ENCODE measurements at places on chromosomes 3 and 15.
A peak's percentile ranks its signal among the peaks of the same experiment; 100 is the strongest.

- DNase-seq, result no peak
Observed at GRCh38 chr15:51759557-51760070, 8.2 kb downstream of the TMOD2 start.

- DNase-seq, result no peak
Observed at GRCh38 chr15:73225358-73226015, 143.3 kb downstream of the HCN4 start.

DNA sequence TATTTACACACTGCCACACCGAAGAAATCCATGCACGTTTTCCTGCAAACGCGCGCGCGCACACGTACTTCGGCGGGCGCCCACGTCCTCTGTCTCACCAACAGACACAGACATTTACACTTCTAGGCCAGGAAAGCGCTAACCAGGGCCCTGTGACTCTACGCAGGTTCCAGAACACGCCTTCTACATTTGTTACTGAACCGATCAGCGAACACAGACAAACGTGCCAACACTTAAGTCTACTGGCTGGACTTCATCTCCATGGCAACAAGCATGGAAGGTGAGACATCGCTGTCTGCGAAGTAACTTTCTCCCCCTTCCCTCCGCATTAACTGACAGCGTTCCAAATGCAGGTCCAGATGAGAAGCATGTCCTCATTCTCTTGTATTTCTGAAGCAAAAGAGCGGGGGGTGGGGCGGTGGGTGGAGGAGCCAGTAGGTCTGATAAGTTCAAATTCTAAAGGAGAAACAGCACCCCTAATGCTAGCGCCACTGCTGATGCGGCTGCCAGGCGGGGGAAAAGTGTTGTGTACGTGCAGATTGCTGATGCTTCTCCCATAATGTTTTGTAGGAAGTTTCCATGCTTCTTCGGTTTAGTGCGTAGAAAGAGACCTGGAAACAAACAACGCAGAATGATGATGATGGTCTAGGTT is at the start of gene CTXN2:
TSS of gene CTXN2 (plus strand) at position 92 of the 652 bp plus-strand sequence. CDS start 9,636 bp downstream, outside the sequence.
- DNase-seq, result no peak

GRCh38 chr3:45881078-45882022 is 5.0 kb upstream of the CCR9 start:
- peak; percentile 20 for DNase-seq

DNA sequence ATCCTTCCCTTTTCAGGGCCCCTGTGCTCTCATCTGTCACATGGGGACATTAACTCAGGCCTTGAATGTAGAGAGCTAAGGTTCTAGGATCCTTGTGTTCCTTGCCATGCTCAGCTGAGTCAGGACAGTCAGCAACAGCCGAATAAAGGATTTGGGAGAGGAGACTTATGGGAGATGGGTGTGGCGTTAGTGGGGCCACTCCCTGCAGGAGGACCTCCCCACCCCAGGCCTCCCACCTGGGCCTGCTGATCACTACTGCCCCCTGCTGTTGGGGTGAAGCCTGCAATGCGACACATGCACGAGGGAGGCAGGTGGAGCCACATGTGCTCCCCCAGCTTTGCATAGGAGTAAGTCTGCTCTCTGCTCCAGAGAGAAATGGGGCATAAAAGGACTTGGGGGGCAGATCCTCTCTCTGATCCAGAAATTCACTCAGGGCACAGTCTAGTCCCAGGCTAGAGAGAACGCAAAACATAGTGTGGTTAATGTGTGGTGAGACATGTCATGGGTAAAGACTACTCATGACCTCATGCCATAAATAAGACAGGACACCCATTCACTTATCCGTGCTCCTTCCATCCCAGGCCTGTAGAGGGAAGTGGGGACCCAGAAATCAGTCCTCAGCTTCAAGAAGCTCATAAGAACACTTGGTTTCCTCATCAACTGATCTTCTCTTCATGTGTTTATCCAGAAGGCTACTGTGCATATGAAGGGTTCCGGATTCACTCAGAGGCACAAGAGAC is 19.4 kb downstream of the RBP1 start:
- DNase-seq, result no peak

GRCh38 chr3:169133178-169134161 is 530.0 kb downstream of the MECOM start:
- no peak for DNase-seq

GRCh38 chr3:3464131-3464530 is 284.6 kb upstream of the CRBN start:
- DNase-seq, result no peak

GRCh38 chr15:64151727-64152506 is at the start of gene SNX22:
TSS of gene SNX22 (plus strand) at chr15:64151731. CDS start at chr15:64151776, 45 bp downstream.
- DNase-seq, result peak; percentile 71

- no peak for DNase-seq
Observed at GRCh38 chr15:70788114-70789049, 25.0 kb upstream of the UACA start.

DNA sequence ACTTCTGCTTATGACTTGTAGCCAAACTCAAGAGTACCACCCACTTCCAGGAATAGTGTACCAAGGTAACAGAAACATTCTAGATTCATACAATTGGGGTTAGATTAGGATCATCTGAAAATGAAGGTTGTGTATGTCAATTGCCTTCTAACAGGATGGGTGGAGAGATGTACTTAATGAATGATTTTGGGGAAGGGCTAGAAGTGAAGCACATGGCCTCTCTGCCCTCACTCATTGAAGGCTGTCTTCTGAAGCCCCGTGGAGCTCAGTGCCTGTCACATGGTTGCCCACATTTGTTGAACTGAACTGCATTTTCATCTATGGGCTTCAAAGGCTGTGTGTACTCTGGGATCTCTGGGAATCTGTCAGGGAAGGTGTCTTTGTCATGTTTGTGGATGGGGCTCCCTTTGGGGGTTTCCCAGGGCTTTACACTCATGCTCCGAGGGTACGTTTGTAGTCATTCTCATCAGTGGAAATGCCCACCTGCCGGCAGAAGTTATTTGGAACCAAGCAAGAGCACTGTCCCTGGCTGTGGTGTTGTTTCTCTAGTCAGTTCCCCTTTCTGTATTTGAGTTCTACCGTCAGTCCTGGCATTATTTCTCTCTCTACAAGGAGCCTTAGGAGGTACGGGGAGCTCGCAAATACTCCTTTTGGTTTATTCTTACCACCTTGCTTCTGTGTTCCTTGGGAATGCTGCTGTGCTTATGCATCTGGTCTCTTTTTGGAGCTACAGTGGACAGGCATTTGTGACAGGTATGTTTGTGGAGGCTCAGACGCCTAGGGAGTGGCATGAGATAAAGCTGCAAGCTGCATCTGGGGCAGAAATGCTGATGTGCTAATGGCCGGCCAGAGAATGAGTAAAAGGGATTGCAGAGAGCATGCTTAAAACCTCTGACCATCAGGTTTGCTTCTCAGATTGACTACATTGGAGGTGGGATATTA is 22.4 kb downstream of the CD86 start:
- DNase-seq, result no peak

DNA sequence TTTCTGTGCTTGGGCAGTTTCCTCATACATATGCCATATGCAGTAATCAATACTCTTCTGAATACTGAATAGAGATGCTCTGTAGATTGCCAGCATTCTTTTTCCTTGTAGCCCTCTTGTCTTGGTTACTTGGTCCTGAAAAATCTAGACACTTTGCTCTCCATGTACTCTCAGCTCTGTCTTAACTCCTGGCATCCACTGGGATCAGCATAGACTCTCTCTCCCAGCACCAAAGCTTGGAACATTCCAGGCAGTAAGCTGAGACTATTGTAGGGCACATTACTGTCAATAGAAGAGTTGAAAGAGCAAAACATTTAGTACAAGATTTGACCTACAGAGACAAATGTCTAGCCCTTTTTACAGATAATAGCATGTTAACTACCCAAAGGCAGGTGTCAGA is 1100.3 kb downstream of the TBL1XR1 start:
- DNase-seq, result no peak

GRCh38 chr15:78112551-78112950 is 18.7 kb downstream of the CIB2 start:
- no peak for DNase-seq

- peak; percentile 33 for DNase-seq
Observed at GRCh38 chr3:159929171-159930141, 59.2 kb upstream of the IL12A start.

- no peak for DNase-seq
Observed at GRCh38 chr15:70101459-70102113, 3.9 kb upstream of the TLE3 start.

GRCh38 chr3:107663266-107663665 is 140.5 kb downstream of the BBX start:
- no peak for DNase-seq

- DNase-seq, result no peak
Observed at GRCh38 chr3:132180337-132180791, 136.8 kb upstream of the ACP3 start.

DNA sequence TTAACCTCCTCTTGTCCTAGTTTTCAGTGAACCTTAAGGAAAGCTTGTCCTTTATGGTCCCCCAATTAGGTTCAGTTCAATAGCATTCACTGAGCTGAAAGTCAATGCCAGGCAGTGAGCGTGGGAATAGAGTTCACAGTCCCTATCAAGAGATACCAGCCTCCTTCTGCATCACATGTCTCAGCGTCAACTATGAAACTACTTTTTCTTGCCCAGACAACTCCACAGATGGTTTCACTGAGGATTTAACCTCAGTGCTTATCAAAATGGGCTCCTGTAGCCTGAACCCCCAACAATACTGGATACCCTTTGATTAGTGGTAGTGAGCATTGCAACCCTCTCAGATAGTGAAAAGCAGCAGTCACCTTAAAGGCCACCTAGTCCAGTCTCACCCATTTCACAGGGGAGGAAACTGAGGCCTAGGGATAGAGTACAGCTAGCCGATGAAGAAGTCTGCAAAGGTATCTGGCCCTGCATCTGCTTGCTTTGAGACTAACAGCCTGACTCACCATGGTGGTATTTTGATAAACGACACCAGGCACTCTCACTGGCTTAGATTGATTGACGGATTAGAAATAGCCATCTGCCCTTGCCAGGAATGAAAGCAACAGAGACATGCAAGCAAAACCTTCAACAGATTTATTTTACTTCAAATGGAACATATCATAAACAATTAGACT is 1.6 kb upstream of the UBA3 start:
- DNase-seq, result no peak

DNA sequence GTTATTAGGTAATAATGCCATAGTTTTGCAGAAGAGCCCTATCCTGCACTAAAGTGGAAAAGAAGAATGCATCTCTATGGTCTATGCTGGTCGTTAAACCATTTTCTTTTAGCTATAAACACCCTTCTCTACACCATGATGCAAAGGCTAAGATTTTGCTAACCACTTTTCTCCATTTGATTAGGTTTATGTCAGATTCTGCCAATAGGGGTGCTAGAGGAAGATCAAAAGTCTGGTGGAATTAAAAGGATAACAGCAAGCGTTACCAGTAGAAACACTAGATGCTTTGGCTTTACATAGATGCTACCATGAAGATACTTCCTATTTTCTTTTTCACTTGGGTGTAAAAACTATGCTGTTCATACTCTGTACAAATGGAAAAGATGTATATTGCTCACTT is 669.8 kb upstream of the ARPP21 start:
- no peak for DNase-seq

DNA sequence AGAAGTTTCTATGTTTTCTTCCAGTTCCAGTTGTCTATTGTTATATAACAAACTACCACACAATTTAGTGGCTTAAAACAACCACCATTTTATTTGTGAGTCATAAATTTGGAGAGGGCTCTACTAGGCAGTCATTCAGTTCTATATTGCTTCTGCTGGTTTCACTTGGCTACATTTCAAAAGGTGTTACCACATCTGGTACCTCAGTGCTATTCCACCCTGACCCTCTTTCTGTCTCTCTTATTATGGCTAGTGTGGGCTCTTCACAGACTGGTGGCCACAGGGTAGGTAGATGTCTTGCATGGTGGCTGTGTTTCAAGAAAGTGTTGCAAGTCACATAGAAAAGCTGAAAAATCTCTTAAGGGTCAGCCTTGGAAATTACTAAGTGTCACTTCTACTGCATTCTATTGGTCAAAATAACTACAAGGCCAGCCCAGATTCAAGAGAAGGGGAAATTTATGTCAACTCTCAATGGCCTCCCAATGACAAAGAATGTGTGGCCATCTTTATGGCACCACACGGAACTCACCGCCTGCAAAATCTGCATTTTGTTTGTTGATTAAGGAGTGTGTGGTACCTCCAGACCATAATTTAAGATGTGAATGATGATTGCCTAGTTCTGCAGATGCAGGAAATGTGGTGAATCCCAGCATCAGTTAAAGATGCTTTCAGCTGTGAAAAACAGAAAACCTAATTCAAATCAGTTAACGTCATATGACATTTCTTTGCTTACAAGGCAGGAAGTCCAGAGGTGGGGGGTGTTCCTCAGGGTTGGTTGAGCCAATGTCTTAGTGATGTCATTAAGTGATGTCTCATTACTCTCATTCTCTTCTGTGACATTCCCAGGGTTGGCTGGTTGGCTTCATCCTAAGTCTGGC is 105.8 kb upstream of the RASGRP1 start:
- no peak for DNase-seq

DNA sequence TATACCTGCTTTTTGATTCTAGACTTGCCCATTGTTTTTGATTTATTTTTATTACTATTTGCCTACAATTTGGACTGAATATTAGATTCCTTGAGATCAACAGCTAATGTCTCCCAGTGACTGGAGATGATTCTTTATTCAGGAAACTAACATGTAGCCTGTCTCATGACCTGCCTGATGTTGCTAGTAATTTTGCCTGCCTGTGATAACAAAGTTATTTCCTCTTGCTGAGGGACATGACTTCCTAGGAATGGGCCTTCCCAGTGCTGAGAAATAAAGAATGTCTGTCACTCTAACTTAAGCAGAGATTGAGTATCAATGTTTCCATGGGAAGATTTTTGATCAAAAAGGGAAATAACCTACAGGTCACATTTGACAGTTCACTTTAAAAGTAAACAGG is 13.4 kb upstream of the NPHP3 start:
- no peak for DNase-seq

GRCh38 chr3:49466085-49466484 is 4.0 kb upstream of the DAG1 start:
- no peak for DNase-seq

DNA sequence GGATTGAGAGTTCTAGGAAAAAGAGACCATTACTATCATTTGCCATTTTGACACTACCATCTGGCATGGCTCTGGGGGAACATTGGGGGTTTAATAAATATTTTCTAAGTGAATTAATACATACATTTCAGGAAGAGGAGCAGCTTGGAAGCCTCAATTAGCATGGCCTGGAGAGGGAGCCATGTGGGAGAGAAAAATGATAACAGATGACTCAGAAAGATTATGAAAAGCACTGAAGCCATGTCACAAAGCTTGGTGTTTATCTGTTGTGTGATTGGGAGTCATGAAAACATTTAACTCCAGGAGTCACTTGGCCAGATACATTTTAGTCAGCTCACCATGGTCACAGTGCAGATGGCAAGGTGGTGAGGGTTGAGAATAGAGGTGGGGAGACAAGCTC is 121.0 kb downstream of the SSR3 start:
- DNase-seq, result no peak

DNA sequence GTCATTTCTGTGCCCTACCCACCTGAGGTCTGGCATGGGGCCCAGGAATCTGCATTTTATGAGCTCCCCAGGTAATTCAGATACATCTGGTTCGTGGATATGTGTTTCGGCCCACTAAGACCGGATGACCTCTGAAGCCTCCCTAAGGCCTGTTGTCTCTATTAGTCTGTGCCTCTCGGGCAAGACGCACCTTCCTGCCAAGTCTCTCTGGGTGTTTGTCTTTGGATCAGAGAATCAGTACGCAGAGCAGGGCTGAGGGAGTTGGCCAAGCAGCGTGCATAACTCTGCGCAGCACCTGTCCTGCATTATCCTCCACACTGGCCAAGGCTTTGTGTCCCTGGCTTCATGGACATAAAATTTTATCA is 181.0 kb downstream of the THSD4 start:
- DNase-seq, result no peak

- DNase-seq, result no peak
Observed at GRCh38 chr3:11805716-11806115, 41.0 kb downstream of the TAMM41 start.

GRCh38 chr3:27194861-27195483 is 174.2 kb downstream of the NEK10 start:
- DNase-seq, result no peak

Measured in GM06990 (cell line).